GM04503 (cell line): ENCODE measurements at places on chromosomes 16 and 17.

DNA sequence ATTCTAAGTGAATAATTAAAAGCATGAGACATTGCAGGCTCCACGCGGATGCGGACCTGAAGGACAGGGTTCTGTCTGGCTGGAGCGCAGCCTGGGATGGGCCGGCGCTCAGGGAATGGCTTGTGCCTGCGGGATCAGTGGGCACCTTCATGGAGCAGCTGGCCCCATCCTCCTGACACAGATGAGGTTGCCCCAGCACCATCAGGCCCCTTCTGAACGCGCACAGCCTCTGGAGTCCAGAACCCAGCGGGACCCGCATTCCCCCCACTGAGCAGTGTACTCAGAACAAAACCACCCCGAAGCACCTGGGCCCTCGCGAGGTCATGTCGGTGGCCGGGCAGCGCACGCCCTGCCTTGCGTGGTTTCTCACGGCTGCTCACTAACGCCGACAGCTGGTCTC is 70.5 kb upstream of the CHMP6 start:
- no peak for DNase-seq

GRCh38 chr17:19372011-19372370 is 6.3 kb upstream of the MAPK7 start:
- no peak for DNase-seq

DNA sequence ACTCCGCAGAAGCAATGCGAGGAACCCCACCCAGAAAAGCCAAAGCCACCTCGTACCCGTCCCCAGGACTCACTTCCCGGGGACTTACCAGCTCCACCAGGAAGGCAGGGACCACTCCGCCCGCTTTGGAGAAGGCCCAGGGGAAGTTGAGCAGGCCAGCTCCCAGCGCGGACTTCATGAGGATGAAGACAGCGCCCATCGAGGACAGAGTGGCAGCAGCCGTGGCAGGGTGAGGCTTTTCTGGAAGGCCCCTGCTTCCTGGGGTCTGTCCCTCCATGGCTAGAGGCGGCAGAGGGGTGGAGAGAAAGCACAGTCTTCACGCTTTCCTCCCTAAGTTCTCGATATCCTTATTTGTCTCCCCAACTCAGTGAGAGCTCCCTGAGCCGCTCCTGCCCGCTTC is 714 bp downstream of the SLC38A8 start:
- DNase-seq, result no peak

DNA sequence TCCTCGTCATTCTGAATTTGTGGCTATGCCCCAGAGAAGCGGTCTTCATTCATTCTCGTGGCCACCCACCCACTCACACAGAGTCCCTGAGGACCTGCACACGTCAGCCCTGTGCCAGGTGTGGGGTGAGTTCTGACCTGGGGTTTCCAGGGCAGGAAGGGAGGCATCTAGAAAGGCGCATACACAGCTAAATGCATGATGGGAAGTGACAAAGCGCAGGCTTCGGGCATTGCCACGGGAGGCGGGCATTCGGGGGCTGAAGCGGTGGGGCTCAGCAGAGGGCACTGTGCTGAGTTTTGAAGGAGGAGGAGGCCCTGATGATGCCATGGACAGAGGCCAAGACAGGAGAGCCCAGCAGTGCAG is 10.9 kb downstream of the UBALD2 start:
- DNase-seq, result no peak

GRCh38 chr16:70770626-70771552 is 30.1 kb downstream of the VAC14 start:
- no peak for DNase-seq
